HCEC 1CT (cell line): ENCODE measurements at places on chromosomes 2 and 18.

DNA sequence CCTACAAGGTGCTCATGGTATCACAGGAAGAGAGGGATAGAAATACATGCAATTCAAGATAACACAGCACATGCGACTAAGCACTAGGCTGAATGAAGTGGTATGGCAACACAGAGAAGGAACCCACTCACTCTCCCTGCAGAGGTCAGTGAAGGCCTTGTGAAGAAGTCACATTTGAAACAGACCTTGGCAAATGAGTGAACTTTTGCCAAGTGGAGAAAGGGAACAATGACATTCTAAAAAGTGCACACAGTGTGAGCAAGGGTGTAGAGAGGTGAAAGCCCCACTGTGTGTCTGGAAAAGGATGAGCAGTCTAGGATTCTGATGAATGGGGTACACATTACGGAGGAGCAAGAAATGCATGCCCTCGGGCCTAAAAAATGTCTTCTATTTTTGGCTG lies 23.3 kb downstream of the KLF7 start:
- DNase-seq, result no peak

GRCh38 chr2:181761175-181761574 lies 80.9 kb upstream of the NEUROD1 start:
- DNase-seq, result no peak

GRCh38 chr2:55047677-55048299 lies 2.5 kb downstream of the RTN4 start:
- DNase-seq, result peak; percentile 56

DNA sequence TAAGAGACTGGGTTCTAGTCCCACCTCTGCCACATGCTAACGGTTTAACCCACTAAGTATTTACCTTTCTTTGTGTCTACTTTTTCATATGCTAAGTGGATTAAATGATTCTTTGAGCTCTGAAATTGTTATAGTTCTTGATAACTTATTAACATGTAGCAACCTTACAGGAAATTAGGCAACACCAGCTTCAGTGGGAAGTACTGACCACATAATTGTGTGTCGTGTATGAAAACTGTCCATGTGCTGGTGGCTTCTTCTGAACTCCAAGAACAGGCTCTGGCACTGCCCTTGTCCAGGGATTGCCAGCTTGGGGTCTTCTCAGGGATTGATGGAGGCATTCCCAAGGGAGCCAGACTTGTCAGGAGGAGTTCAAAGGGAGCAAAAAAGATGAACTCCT lies 427.7 kb downstream of the TGIF1 start:
- DNase-seq, result peak; percentile 30

- peak; percentile 41 for DNase-seq
These were observed 965 bp upstream of the ELOA2 start for GRCh38 chr18:47036298-47036874.

DNA sequence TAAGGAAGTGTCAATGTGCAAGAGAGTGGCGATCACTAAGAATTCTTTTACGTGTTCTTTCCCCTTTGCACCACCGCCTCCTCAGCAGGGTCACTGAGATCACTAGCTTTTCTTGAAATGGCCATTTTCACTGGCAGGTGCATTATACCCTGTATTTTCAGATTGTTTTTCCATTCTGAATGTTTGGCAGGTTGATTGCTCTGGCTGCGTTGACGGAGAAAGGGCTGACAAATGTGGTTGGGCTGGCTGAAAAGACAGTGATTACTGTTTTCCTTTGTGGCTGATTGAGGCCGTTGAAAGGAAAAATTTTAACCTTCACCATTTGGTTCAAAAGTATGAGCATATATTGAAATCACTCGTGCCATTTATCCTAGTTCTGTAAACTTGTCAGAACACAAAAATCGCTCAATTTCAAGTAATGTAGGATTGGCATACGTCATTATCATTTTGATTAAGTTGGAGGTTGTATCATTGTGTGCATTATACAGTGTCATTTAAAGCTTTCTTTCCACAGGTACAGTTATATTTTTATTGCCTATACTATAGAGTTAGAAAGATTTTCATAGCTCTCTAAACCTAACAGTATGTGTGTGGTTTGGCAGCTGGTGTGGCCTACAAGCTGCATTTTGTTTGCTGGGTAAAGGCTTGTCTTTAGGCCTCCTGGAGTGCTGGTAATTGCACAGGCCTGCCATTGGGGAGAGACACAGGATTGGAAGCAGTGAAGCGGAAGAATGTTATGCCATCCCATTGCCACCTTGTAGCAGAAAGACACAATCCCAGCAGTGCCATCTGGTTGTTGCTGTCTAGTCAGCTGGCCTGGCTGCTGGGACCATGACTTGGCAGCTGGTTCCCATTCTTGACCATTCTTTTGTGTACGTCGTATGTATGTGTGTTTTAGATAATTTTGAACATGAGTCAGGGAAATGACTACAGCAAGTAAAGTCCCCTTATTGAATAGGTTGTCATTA lies 36.7 kb downstream of the DYNC1I2 start:
- DNase-seq, result no peak

DNA sequence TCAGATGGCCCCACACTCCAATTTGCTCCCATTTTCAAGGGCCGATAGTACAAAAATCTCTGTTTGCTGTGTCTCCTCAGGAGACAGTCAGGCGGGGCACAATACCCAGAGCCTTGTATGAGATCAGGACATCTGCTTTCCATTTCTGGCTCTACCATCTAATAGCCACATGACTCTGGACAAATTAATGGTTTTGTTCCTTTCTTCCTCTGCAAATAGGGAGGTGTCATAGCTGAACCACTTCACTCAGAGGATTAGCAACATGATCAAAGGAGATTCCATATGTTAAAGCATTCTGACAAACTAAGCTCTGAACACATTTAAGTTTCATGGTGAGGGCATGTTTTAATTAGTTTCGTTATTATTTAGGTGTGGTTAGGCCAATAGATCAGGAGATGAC lies 602.1 kb upstream of the SYT4 start:
- no peak for DNase-seq

DNA sequence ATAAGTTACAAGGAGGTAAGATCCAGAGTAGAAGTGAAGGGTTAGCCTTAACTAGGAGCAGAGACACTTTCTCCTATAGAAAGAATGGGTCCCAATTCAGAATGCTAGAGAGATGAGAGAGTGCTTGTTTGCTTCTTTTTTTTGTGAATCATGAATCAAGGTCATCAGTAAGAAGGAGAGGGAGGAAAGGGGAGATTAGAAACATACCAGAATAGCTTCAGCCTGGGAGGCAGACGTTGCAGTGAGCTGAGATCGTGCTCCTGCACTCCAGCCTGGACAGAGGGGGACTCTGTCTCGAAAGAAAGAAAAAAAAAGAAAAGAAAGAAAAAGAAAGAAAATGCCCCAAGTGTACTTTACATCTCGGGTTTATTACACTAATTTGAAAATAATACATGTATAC lies 55.8 kb upstream of the SLC35F5 start:
- no peak for DNase-seq

- no peak for DNase-seq
These were observed 170.5 kb downstream of the TGIF1 start for GRCh38 chr18:3620146-3621119.

DNA sequence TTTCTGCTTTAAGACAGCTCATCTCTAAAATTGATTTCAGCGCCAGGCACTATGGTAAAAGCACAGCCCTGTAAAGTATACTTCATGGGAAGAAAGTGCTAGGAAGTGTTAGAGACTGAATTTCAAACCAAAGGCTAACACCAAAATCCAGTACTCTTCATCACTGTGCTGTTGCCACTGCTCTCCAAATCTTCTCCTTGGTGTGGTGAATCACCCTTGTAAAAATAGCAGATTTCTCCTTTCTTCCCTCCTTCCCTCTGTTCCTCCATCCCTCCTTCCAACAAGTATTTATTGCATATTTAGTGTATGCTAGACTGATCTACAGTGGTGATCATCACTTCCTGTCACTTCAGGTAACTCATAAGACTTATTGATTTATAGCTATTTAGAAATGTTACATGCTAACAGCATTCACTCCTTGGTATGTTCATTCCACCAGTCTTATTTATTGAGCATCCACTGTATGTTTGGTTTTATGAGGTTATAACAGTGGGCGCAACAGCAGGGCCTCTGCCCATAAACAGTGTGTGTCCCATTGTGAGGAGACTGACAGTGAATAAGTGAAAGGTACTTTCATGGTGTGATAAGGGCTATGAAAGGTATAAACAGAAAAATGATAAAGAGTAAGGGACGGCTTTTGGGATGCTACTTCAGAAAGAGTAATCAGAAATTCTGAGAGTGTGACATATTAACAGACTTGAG lies 20.0 kb downstream of the KDM3A start:
- DNase-seq, result no peak

DNA sequence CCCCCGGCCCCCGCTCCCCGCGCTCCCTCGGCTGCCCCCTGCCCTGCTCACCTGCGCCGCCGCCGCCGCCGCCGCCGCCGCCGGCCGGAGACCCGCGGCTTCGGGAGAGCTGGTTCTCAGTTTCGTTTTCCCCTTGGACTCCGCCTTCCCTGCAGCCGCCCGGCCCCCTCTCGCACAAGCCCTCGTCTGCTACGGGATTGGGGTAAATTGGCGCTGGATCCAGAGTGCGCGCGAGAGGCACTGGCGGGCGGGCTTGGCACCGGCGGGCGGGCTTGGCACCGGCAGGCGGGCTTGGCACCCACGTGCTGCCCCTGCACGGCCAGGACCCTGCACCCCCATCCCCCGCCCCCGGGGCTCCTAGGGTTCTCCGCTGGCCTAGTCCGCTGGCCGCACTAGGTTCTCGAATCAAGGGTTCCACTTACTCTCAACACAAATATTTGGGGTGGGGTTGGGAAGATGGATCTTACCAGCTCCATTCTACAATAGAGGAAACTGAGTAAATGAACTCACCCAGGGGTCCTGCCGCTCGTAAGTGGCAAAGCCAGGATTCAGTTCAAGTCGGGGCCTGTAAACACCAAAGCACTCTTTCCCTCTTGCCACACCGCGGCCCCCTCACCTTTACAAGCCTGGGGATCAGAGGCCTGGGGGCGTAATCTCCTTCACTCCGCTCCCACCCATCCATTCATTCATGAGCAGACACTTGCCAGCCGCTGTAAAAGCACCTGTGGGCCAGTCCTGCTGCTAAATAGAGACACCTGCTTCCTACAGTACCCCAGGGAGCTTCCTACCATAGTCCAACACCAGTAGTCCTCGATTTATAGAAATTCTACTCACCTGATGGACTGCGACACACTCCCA lies at the start of gene EIF2AK2:
Gene EIF2AK2, minus strand, starts transcription at position 124 of the 858 bp plus-strand sequence. CDS start 9,174 bp downstream, outside the sequence.
- DNase-seq, result peak; percentile 88

- no peak for DNase-seq
These were observed 894.7 kb downstream of the TMEM182 start for GRCh38 chr2:103656558-103656957.

GRCh38 chr2:232473467-232473890 lies 14.2 kb downstream of the ECEL1 start:
- DNase-seq, result no peak

GRCh38 chr2:101820519-101820918 lies 123.0 kb downstream of the MAP4K4 start:
- DNase-seq, result peak; percentile 79

DNA sequence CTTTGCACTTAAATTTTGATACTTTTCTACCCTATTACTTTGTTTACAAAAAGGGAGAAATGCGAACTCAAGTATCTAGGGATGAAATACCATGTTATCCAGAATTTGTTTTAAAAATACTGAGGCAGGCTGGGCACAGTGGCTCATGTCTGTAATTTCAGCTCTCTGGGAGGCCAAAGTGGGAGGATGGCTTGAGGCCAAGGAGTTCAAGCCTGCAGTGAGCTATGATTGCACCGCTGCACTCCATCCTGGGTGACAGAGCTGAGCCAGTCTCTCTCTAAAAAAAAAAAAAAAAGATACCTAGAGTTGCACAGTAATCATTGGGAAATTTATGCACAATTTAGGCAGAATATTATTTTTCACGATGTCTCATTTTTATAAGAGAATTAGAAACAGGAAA lies 12.4 kb upstream of the VAPA start:
- DNase-seq, result no peak

GRCh38 chr18:69697069-69697468 lies 250.6 kb downstream of the CD226 start:
- DNase-seq, result no peak

DNA sequence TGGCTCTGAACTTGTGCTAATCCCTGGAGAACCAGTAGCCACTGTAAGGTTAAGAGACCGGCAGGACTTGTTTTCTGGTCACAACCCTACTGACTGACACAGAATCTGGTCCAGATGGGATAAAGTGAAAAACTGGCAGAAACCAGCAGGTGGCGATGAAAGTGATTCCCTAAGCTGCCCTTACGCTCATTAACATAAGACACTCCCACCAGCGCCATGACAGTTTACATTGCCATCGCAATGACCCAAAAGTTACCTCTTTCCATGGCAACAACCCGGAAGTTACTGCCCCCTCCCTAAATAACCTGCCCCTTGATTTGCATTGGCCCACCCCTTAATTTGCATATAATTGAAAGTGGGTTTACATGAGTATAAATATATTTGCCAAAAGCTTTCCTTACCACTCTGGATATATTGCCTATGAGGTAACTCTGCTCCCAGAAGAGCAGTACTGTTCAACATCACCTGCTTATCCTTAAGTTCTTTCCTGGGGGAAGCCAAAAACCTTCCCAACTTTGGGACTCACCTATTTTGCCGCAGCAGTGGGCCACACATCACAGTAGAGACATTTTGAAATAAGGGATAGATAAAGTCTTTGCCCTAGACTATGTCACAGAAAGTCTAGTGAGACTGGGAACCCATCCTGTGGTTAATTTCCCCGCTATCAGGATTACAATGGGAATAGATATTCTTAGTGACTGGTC lies 35.8 kb upstream of the AFF3 start:
- DNase-seq, result no peak

DNA sequence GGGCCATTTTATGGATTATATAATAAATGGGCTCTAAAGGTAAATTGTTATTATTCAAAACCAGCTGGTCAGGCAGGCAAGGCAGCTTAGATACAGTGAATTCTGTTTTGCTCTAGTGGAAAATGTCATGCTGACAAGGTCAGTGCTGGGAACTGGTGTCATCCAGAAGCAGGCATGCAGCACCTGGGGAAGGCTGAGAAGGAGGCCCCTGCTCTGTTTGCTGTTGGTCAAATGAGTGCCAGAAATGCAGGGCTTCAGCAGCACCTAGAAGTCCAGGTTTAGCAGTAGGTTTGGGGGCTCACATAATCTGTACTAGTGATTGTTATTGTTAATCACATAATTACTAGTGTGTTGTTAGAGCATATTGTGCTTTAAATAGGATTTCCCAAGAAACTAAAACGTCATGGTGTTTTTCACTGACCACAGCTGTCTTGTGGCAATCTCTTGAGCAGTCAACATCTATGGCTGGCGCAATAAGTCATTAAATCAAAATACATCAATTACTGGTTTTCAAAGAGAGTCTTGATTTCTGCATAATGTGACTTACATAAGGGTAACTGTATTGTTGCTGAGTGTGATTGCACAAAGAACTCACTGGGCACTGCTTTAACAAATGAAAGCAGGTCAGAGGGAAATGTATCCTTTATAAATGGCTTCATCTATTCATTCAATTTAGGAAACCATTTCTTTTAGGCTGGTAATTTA lies 99.1 kb downstream of the MYO3B start:
- no peak for DNase-seq

- peak; percentile 24 for DNase-seq
These were observed 136.0 kb downstream of the ANKRD44 start for GRCh38 chr2:197174539-197175094.

- peak; percentile 23 for DNase-seq
These were observed 140.4 kb downstream of the RBMS1 start for GRCh38 chr2:160353166-160353565.
